ENCODE measurements at places on chromosomes 16 and 17. TPM values are rescaled to one million over a fixed set of nuclear protein-coding genes. Genes with fewer than 3 reads are reported as not detected.

DNA sequence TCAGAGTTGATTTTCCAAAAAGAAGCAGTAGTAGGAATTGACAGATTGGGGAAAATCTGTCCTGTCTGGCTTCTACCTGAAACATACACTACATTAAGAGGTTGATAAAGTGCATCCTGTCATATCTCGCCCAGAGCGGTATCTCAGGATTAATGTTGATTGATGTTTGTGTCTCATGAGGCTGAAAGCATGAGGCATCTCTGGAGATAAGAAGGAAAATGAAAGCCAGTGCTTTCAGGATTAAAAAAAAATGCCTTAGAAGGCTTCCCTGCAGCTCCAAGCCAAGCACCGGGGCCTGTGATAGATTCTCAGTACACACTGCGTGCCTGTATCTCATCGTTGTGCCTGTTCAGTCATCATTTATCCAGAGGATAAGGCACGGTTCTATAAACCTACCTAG lies 26.4 kb upstream of the CD300E start:
- H3K4me3 ChIP-seq: no peak overlapping the region
- H3K36me3 ChIP-seq: no peaks in the 10 kb centered on the region
- H3K27me3 ChIP-seq: peaks cover 19% of the 10 kb centered on the region

DNA sequence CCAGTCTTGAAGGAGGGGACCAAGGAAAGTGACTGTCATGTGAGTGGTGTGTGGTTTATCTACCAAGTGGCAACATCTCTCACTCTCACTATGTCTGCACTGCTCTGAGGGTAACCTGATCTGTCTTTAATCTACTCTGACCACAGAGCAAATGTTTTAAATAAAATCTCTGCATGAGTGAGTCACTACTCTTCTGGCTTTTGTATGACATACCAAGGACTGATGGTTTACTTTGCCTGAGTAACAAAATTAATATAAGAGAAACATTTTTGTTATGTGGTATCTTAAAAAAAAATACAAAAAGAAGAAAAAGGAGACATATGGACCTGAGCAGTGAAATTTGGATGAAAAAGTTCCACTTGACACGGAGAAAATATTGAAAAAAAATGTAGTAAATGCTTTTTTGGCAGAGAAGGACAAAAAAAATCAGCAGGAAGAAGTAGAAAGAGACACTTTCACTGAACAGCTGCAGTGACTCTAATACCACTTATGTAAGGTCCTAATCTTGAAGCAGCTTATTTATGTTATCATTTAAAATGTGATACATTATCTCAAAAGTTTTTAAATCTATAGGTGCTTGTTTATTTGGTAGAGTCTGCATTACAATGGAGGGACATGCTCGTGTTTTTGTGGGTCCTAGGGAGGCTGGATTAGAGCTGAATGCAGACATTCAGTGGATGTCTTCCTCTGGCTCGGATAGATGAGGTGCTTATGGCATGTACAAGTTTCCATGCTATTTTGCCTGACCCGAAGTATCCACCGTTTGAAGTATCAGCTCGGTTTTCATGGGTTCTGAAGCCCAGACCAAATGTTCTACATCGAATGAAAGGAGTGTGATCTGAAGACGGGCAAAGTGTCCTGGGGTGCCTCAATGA lies 240.7 kb downstream of the MAP2K6 start:
- H3K4me1 ChIP-seq: no peaks in the 10 kb centered on the region
- H3K27me3 ChIP-seq: no peaks in the 10 kb centered on the region
- no peak overlapping the region for H3K4me3 ChIP-seq
- DNase-seq: no peak
- H3K36me3 ChIP-seq: no peaks in the 10 kb centered on the region
- H3K27ac ChIP-seq: no peak overlapping the region

- H3K36me3 ChIP-seq: no peaks in the 10 kb centered on the region
- H3K4me1 ChIP-seq: no peaks in the 10 kb centered on the region
- H3K27me3 ChIP-seq: no peaks in the 10 kb centered on the region
- no peak overlapping the region for H3K27ac ChIP-seq
- DNase-seq: peak; percentile 54
Observed at GRCh38 chr17:77753691-77754245, 204.7 kb upstream of the TNRC6C start.

GRCh38 chr17:36722121-36722902 lies 120.9 kb downstream of the MRM1 start:
- peak; percentile 83 for DNase-seq
- peak overlapping the region; percentile 51 for H3K4me3 ChIP-seq
- H3K27ac ChIP-seq: peak overlapping the region; percentile 71
- H3K4me1 ChIP-seq: peaks cover 7% of the 10 kb centered on the region

- peak; percentile 92 for DNase-seq
- peaks cover 21% of the 10 kb centered on the region for H3K4me1 ChIP-seq
- H3K4me3 ChIP-seq: no peak overlapping the region
- no peaks in the 10 kb centered on the region for H3K36me3 ChIP-seq
Observed at GRCh38 chr17:40499551-40500189, 1.8 kb downstream of the TNS4 start.

DNA sequence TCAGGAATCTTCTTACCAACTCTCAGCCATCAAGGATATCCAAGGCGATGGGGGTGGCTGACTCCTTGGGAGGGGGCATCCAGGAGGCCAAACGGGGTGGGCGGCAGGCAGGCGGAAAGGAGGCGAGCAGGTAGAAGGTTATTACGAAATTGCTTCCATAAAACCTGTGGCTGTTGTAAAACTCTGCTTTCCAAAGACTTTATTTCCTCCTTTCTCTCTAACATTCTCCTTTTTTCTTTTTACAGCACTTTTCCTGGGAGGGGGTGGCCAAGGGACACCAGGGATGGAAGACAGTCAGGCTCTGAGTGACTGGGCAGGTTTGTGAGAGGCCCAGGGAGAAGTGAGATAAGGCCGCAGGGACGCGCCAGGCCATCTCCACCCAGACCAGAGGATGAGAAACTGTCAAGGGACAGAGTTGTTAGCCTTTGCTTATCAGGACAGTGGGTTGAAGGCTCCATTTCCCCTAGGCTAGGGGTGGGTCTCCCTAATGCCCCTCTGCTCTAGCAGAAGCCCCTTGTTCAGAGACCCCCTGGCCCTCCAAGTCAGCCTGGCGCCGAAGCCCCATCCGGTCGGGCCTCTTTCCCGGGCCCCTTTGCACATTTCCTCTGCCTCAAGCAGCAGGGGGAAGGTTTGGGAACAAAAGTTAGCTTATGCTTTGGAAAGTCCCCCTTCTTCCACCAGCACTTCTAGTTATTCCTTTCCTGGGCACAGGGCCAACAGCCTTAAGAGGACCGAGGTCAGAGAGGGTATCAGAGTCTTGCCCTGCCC lies 5.0 kb upstream of the HOXB9 start:
- no peak for DNase-seq
- H3K4me1 ChIP-seq: peaks cover 7% of the 10 kb centered on the region
- peaks cover 100% of the 10 kb centered on the region for H3K27me3 ChIP-seq

- H3K4me1 ChIP-seq: peaks cover 42% of the 10 kb centered on the region
- no peaks in the 10 kb centered on the region for H3K27me3 ChIP-seq
- H3K27ac ChIP-seq: no peak overlapping the region
- DNase-seq: no peak
- H3K36me3 ChIP-seq: peaks cover 16% of the 10 kb centered on the region
Observed at GRCh38 chr17:46097497-46097896, 95.7 kb downstream of the KANSL1 start.

The SCPEP1 gene
- 176 TPM for total RNA-seq

The SLC5A11 gene
- not detected for total RNA-seq

The RGS9 gene
- total RNA-seq: 8.7 TPM

The TMIGD1 gene
- not detected for total RNA-seq

Data from upper lobe of right lung (tissue), 1 donor.